NCI-H1417 treated with DMSO at 0.1 percent for 48 hours (cell line): ENCODE measurements at places on chromosomes 6 and 20.

GRCh38 chr6:110400208-110400607, 15.2 kb downstream of the DDO start:
- no peak for DNase-seq

- no peak for DNase-seq
Measured at GRCh38 chr6:122654012-122654411, 43.8 kb downstream of the PKIB start.

GRCh38 chr6:159042003-159042825, 2.6 kb downstream of the TAGAP start:
- DNase-seq = peak; percentile 13

GRCh38 chr6:163789199-163789810, 374.8 kb downstream of the QKI start:
- no peak for DNase-seq
